Activated naive CD4-positive, alpha-beta T cell treated with anti-CD3 and anti-CD28 coated beads for 36 hours (primary cell): ENCODE measurements at places on chromosomes 6 and 20. TPM values are rescaled to one million over a fixed set of nuclear protein-coding genes. Genes with fewer than 3 reads are reported as not detected.
A peak's percentile ranks its signal among the peaks of the same experiment; 100 is the strongest.

DNA sequence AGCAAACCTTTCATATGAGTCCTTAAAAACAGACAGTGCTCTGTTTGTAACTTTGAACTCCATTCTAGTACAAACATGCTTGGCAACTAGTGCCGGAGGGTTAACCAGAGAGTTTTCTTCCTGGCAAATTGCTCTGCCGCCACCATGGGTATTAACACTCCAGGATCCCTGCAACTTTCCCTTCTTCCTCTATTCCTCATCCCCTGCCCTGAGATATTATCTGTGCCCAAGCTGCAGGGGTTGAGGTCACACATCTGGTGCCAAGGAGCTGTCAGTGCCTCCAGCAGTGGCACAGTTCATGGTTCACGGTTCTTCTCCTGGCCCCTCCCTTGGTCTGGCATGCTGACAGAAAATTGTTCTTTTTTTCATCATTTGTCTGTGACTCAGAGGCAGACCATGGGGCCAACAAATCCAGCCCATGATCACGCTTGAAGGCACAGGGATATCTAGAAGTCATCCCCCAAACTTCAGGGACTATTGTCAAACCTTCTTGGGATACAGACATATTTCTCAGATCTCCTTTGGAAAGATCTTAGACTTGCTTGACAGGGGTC, 77.5 kb downstream of the ATXN1 start:
- DNase-seq: peak; percentile 27

GRCh38 chr20:33820362-33820761, 9.2 kb downstream of the CHMP4B start:
- DNase-seq: no peak

DNA sequence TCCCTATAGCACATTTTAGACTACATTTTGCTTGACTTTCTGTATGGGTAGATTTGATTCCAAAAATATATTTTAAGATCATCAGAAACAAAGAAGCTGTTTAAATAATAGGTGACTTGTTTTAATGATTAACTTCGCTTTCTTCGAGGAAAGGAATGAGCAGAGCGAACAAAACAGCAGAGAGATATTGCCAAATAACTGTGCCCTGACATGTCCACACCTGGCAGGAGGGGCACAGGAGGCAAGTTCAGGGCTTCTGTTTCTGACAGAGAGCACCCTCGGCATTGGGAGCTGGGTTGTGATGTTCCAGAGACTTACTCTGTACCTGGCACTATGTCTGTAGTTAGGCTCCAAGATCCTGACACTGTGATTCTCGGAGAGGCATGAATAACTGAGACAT, 155.7 kb upstream of the SASH1 start:
- DNase-seq: no peak

- DNase-seq: no peak
Observed at GRCh38 chr6:35059596-35060345, 81.4 kb downstream of the TCP11 start.

COL9A3 gene
- total RNA-seq: not detected

PHF1 gene
- total RNA-seq: 31.0 TPM
